Stimulated activated CD8-positive, alpha-beta memory T cell treated with anti-CD3 and anti-CD28 coated beads, Interleukin-12 subunit alpha, Interleukin-12 subunit beta, amount 100 ng/mL, for 4 hours (primary cell): ENCODE measurements at places on chromosomes 16 and 17.

- DNase-seq: no peak
These were observed 35.4 kb downstream of the NXPH3 start for GRCh38 chr17:49610883-49611584.

GRCh38 chr16:53131363-53132071, 76.7 kb downstream of the CHD9 start:
- peak; percentile 45 for DNase-seq

DNA sequence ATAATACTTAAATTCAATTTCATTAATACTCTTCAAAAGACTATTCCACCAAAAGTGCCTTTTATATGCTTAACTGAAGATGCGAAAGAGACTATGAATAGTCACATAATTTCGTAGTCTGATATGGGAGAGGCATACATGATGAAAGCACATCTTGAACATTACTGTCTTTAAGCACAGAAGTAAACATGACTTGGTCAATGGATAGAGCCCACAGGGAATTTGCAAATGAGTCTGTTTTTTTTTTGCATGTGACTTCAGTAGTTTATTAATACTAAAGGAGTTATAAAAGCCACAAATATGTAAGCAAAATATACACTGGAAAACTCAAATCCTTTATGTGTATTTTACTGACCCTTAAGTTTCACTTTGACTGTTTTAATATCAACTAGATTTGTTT, 15.9 kb downstream of the ADPRM start:
- no peak for DNase-seq

DNA sequence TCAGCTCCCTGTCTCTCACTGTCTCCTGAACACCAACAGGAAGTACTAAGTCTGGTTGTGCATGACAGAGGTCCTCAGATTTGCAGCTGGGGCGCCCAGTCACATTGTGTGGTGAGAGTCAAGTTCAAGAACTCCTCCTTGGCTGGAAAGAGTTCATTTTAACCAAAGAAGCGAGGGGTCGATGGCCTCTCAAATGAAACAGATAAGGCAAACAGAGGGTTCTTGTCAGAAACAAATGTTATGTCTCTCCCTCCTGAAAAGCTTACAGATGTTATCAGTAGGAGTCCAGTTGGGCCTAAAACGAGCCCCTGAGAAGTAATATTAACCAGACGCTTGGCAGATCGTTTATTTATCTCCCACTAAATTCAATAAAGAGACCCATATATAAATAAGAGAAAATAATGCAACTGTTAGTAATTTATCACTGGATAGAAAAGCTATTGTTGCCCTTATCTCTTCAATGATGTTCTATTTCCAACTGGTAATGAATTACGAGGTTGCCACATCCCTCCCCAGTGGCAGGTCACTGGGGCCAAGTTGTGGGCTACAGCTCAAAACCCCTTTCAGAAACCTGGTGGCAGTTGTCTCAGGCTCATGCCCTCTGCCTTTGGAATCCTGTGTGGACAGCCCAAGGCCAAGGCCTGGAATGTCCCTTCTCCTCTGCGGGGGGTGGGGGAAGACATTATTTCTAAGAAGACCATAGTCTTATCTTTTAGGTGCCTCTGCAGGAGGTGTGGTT, 307.5 kb upstream of the DYNLRB2 start:
- no peak for DNase-seq

DNA sequence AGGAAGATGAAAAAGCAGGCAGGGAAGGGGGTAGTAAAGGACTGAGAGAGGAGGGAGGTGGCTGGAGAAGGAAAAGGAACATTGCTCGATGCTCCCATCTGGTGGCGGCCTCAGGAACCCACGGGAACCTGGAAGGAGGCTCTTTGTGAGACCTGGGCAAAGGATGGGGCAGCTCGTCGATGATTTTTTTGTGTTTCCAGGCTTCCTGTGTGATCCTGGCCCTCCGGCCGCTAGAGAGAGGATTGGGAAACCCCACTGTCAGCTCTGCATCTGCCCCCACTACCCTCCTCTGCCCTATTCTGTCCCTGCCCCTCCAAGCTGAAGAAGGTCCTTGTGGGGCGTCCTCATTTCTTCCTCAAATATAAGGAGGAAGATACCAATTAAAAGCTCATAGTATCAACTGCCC, 6.6 kb downstream of the WFIKKN2 start:
- no peak for DNase-seq

DNA sequence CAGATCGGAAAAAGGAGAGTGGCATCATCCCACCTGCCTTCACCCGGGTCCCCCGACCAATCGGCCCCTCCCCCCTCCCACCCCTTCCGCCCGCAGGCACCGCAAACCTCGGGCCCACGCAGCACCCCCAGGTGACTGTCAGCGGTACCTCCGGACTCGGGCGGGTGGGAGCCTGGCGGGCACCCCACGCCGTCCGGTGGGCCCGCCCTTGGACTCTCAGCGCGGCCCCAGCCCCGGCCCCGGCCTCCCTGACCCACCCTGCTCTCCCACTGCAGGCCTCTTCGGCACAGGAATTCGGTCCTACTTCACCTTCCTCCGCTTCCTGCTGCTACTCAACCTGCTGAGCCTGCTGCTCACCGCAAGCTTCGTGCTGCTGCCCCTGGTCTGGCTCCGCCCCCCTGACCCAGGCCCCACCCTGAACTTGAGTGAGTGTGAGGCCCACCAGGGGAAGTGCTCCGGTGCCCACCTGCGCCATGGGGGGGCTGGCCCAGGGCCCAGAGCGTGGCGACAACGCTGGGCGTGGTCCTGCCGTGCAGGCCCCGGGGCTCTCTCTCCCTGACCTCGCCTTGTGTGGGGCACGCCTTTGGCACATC, 1.6 kb downstream of the TMC8 start:
- DNase-seq: peak; percentile 65

DNA sequence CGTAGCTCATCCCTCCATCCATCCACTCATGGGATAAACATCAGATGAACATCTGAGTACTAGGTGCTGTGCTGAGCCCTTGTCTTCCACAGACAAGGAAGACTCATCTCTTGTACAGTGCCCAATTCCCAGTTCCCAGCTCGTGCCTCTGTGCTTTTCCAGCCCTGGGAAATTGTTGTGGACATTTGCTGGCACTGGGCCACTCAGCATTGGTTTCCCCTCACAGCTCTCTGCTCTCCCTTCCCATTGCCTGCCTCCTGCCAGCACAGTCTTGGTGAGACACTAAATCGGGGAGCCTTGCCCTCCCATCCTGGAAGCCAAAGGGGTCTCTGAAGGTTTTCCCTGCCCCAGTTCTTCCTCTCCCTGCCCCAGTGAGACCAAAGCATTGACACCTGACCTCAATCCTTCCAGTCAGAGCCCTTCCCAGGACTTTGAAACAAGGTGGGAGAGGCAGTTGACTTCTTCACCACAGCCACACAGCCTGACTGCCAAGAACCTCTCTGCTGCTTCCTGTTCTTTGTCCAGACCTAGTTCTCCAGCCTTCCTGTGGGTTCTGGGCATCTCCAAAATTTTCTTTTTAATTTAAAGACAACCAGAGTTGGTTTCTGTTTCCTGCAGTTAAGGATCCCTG, 50.2 kb downstream of the WSB1 start:
- no peak for DNase-seq

GRCh38 chr17:7720125-7720524, 2.6 kb downstream of the DNAH2 start:
- no peak for DNase-seq

DNA sequence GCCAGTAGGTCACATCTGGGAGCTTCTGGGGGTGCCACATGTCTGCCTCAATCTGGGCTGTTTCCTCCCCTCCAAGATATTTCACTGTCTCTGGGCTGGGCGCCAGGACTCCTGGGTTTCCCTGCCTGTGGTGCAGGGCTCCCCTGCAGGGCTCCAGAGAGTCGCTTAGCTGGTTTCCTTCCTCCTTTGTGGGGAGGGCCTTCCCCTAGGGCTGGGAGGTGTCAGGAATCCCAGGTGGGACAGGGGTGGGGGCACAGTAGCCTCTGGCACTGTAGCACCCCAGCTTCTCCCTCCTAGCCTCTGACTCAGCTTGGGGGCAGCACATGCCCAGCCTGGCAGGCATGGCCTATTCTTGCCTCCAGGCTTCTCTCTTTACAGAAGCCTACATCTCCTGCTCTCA, 2.6 kb downstream of the RARA start:
- no peak for DNase-seq

DNA sequence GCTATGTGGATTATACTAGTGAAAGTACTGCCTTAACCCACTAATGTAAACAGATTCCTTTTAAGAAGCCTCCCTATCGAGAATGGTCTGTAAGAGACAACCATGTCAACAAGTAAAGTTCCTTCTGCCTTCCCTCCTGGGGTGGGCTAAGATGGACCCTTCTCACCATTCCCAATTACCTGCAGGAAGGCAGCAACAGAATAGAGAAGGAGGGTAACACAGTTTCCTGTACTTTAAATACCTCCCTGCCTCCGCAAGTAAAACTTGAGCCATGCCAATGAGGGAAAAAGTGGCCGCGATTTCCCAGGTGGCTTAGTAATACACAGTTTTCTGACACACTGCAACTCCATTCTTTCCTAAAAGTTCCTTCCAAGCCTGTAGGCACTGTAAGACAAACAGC, 45.2 kb downstream of the TOX3 start:
- DNase-seq: no peak

GRCh38 chr17:62134397-62134796, 69.3 kb upstream of the MED13 start:
- no peak for DNase-seq

- no peak for DNase-seq
These were observed 701 bp upstream of the DPEP2 start for GRCh38 chr16:67999985-68000384.

DNA sequence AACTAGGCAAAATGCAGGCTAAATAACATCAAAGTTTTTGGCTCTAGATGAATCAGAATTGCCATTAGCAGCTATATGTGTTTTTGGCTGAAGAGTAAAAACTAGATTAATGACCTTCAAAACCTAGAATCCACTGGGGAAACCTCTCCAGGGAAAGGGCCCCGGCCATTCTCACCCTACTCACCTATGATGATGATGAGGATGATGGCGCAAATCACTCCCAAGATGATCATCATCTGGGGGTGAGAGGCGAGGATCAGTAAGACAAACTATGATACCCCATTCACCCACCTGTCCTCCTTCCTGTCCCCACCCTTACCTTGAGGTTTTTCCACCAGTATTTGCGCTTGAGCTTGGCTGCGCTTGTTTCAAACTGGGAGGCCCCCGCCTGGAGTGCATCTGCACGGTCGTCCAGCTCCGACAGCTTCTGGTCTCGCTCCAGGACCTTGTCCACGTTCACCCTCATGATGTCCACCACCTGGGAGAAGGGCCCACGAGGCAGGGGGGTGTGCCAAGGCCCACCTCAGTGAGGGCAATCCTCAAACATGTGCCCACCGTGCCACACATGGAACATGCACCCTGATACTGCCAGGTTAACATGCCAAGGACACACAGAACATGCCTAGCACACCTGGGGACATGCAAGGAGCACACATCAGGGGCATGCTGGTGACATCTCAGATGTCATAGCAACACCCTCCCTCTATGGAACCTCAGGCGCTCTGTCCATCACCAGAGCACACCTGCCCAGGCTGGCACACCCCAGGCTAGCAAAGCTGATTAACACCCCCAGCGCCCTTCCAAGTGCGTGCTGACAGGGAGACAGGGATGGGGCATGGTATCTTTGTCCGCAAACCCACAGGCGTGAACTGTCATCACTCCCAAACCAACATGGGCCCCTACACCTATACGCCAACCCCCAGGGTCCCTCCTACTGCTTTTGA, 1.2 kb downstream of the VAMP2 start:
- no peak for DNase-seq

GRCh38 chr17:3922765-3923164, 6.5 kb upstream of the P2RX1 start:
- no peak for DNase-seq

DNA sequence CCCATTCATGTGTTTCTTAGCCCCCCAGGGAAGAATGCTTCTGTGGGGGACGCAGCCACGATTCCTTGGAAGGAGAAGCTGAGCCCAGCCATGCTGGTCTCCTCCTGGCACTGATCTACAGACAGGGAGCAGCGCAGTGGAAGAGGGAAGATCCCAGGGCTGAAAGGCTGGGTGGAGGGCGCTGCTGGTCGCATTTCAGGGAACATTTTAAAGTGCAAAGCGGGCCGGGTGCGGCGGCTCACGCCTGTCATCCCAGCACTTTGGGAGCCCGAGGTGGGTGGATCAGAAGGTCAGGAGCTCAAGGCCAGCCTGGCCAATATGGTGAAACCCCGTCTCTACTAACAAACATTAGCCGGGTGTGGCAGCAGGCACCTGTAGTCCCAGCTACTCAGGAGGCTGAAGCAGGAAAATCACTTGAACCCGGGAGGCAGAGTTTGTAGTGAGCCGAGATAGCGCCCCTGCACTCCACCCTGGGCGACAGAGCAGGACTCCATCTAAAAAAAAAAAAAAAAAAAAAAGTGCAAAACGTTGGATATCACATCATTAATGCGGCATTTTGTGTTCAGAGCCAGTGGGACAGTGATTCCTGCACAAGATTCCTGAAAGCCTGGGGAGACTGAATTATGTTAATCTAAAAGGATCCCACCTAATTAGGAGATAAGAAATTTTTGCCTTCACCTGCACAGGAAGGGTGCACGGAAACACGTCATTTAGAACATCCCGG, 558 bp upstream of the CHMP6 start:
- DNase-seq: no peak

GRCh38 chr16:67161595-67162058, 1.9 kb downstream of the FBXL8 start:
- no peak for DNase-seq

DNA sequence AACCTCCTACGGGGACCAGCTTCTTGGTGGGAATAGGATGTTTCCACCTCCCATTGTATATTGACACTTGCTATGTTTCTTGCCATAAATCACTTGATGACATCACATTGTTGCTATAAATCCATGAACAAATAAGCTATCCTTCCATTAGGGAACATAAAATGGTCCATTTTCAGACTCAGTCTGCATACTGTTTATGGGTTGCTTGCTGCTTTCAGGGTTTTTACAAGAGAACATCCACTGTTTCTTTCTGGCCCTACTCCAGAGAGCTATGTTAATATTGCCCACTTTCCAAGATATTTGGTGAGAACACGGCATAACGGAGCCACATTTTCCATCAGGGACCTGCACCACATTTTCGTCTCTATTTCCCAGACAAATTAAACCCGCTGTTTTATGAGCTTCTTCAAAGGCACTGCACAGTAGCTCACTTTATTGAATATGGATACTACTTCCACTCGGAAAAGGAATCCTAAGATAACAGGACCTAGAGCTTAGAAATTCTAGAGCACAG, 800.2 kb downstream of the KCNJ2 start:
- DNase-seq: no peak
